GM12864 (cell line): ENCODE measurements at places on chromosomes 2 and 18.

DNA sequence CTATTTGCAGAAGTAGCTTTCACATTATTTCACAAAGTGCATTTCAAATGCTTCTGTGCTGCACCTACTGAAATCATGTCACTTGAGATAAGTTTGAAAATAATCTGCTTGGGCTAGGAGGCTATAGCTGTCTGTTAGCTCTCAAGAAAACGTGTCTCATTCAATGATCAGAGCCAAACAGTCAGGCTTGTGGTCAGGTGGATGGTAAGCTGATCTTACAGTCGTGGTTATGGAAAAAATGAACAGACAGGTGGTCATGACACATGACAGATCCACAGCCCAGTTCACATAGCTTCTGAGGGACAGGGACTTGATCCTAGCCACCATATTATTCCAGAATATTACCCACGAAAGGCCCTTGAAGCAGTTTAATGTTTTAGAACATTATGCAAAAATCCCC, 26.5 kb upstream of the RFX8 start:
- no peak for DNase-seq

- DNase-seq = no peak
Observed at GRCh38 chr2:23599667-23600066, 214.7 kb downstream of the KLHL29 start.

DNA sequence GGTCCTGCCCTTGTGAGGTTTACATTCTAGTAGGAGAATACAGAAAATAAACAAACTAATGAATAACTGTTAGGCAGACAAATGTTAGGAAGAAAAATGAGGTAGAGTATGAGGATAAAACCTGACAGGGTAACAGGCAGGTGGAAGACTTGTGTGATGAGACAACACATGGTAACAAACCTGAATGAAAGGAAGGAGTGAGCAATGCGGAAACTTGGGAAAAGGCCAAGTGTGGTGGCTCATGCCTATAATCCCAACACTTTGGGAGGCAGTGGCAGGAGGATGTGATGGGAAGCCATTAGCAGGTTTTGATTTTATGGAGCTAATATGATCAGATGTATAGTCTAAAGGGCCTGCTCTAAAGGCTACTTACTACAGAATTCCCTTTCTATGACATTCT, 74.2 kb downstream of the INO80D start:
- no peak for DNase-seq

DNA sequence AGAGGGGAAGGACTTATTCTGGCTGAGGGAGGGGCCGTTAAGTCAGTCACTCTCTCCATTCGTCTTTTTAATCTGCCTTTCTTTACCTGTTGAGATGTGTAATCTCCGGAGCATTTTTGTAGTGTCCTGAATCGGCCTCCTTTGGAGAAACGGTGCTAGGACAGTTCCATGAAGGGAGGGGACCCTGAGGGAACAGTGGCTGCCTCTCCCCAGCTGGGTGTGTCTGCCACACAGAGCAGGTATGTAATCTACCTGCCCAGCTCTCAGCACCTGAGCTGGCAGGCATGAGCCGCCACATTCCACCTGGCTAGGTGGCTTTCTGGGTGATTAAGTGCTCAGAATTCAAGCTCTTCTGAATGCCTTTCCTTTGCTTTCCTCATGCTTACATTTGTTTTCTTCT, 131.2 kb downstream of the WDSUB1 start:
- DNase-seq = no peak

- DNase-seq = no peak
Observed at GRCh38 chr2:70241340-70241739, 7.1 kb downstream of the TIA1 start.

GRCh38 chr2:98457045-98457696, 12.5 kb downstream of the INPP4A start:
- no peak for DNase-seq

DNA sequence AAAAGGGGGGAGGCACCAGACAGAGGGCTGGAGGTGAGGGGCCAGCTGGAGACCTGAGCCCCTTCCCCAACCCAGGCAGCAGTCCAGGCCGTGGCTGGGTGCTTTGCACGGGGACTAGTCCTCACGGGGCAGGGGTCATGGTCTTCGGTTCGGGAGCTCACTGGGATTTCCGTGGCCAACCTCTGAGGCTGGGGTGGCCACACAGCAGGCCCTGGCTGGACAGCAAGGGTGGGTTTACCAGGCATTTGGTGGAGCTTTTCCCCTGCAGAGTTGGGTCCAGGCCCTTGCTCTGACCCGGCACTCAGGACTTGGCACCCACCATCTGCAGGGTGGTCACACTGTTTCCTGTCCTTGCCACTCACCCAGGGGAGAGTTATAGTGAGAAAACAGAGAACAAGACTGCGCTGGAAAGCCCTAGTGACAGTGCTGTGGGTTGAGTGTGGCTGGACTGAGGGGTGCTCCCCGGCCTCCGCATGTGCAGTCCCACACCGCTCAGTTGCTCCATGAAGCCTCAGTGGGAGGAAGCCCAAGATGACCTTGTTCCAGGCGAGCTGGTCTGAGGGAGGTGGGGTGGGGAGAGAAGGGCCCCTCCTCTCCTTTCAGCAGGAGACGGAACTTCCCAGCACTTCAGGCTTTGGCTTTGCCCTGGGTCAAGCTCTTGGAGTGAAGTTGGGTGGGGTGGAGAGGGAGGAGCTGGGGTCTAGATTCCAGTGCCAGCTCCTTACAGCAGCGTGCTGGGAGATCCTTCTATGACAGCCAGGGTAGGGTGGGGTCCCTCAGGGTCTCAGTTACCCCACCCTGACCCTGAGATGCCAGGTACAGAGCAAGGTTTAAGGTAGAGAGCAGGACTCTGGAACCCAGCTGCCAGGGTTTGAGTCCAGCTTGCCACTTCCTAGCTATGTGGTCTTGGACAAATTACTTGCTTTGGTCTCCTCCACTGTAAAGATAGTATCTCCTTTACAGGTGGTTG, 219.8 kb downstream of the DYSF start:
- DNase-seq = no peak

GRCh38 chr2:46127176-46127575, 170.0 kb upstream of the EPAS1 start:
- DNase-seq = no peak

DNA sequence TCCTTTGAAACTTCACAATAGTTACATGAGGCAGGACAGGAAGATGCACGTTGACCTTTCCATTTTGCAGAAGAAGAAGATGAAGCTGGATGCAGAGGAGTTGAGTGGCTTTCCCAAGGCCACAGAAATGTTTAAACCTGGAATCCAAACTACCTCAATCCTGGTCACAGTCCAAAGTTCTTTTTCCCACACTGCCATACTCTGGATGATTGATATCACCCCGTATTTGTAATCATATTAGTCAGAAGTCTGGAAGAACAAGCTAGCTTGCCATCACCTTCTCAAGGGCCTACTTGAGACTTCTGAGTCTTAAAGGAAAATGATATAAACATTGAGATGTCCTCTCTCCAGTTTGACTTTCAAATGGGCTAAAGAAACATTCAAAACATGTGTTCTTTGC, 190.1 kb downstream of the LNPK start:
- no peak for DNase-seq

DNA sequence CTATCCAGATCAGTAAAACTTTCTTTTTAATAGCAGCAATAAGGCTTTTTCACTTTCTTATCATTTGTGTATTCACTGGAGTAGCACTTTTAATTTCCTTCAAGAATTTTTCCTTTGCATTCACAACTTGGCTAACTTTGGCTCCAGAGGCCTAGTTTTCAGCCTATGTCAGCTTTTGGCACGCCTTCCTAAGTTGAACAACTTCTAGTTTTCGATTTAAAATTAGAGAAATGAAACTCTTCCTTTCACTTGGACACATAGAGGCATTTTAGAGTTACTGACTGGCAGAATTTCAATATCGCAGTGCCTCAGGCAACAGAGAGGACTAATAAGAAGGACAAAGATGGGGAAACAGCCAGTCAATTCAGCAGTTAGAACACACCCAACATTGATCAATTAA, 577.4 kb downstream of the DSC3 start:
- no peak for DNase-seq
